ENCODE measurements at places on chromosomes 6 and 20.

- DNase-seq: no peak
Measured at GRCh38 chr6:109521080-109521479, 38.1 kb upstream of the ZBTB24 start.

DNA sequence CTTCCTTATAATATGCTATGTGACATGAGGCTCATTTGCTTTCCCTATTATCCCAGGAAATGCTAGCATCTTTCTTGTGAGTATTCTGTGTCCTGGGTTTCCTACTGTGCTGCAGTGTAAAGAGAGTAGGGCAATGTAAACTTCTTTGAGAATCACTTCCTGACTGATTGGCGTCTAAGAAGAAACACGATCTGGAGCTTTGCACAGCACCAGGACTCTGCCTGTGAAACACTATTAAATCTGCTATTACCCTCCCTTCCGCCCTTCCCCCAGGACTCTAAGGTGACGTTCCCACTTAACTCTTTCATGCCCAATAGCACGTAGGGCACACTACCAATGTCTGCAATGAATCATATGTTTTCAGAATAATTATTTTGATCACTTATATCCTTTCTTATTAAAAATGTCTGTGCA lies 607.3 kb upstream of the CITED2 start:
- no peak for DNase-seq

GRCh38 chr20:62054451-62054953 lies 11.2 kb downstream of the TAF4 start:
- DNase-seq: no peak

GRCh38 chr20:53654932-53655624 lies 61.4 kb upstream of the ZNF217 start:
- no peak for DNase-seq

GRCh38 chr20:1798982-1799381 lies 96.2 kb upstream of the SIRPA start:
- no peak for DNase-seq

DNA sequence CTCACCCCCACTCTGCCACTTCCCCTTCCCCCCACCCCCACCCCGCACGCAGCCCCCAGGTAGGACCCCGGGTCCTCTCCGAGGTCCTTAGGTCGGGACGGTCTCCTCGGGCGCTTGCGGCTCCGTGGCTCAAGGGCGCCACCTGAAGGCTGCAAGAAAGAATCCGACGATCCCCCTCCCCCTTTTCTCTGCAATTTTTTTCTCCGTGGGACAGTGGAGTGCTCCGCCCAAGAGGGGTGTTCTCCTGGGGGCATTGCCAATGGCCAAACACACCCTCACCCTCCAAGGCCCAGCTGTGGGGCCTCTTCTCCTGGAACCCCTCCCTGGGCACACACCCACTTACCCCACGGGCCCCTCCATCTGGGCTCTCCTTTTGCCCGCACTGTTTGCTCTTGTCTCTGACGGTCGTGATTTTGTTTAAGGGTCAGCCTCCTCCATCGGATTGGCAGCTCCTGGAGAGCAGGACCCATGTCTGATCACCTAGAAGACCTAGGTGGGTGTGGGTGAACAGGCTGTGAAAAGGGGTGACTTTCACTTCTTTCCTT lies 1.1 kb upstream of the TMEM74B start:
- peak; percentile 7 for DNase-seq

DNA sequence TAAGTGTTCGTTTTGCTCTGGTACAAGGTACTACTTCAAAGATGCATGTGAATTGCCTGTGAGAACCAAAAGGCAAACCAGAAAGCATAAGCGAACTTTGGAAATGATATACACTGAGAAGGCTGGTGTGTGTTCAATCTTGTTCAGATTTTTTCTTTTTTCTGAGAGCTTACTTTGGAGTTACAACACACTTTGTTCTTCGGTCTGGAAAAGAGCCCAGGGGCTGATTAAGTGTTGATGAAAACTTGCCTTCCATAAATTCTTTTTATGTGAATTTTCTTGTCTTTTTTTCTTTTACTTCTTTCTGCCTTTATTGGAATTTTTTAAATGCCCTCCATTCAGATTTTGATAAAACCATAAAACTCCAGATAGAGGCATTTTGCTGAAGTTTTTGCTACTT lies 395.1 kb upstream of the SASH1 start:
- DNase-seq: no peak

DNA sequence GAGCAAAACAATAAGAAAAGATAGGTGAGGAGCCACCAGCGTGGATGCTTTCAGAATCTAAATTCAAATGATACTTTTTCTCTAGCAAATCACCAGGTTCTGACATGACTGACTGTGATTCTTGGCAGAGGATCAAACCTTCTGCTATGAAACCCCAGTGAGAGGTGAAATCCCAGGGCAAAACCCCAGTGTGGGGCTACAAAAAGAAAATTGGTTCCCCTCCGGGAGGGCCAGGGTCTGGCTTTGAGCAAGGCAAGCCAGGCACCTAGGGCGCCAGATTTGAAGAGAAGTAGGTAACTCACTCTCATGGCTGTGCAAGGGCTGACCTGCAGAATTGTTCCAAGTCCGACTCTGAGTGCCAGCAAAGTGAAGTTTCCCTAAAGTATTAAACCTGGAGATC lies 20.2 kb upstream of the RALGAPA2 start:
- DNase-seq: no peak

DNA sequence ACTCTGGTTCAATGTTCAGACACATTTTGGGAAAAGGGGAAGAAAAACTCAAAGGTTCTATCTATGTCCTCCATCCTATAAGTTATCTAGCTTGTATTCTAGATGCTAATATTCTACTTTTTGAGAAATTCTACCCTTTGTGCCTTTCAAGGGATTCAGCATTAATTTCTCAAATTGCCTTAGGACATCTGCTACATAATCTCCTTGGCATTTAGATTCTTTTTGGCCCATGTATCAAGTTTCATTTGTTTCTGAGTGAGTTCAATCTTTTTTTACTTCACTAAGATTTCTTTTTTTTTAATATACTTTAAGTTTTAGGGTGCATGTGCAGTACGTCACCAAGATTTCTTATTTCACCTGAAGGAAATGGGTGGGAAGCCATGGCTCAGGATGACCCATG lies 232.7 kb upstream of the TENT5A start:
- no peak for DNase-seq
